ENCODE measurements at places on chromosomes 11 and 22.

GRCh38 chr11:23564370-23564769 lies 704.1 kb upstream of the CCDC179 start:
- DNase-seq: no peak

GRCh38 chr11:67320011-67320410 lies 16.7 kb downstream of the SSH3 start:
- DNase-seq: no peak

DNA sequence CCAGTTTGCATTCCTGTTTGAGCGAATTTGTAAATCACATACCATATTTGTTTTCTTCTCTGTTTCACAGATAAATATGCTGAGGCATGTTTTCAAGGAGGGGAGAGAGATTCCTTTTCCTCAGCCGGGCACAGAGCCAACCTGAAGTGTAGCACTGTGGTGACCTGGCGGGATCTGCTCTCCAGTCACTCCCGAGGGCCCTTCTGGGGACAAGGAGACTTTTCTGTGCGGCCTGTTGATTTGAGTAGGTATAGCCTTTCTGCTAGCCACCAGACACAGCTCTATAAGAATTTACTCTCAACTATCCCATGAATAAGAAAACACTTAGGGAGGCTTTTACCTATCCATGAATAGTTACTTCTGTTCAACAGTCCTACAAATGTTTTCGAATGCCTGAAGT lies 63.5 kb upstream of the FDX1 start:
- no peak for DNase-seq

- no peak for DNase-seq
These were observed 34.4 kb downstream of the BRD1 start for GRCh38 chr22:49793296-49793695.

Measured in activated T-cell treated with anti-CD3 and anti-CD28 coated beads, Interleukin-2, amount 50 U/mL, for 72 hours (primary cell).